ENCODE measurements at places on chromosomes 5 and 9.

DNA sequence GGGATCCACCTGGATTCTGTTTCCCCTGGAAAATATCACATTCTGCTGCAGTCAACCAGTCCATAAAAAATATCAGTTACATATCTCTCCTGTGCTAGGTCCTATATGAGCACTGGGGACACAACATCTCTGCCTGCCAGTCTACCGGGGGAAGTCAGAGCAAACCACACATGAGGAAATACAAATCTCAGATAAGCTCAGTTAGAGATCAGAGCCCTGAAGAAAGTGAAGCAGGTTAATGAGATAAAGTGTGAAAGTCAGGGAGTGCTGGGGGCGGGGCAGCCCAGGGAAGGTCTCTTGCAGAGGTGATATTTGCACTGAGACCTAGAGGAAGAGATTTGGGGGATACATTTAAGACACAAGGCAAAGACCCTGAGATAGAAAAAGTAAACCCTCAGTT is 67.8 kb upstream of the SLC1A1 start:
- no peak for DNase-seq

GRCh38 chr5:126508251-126508961 is 85.2 kb downstream of the GRAMD2B start:
- DNase-seq, result no peak

DNA sequence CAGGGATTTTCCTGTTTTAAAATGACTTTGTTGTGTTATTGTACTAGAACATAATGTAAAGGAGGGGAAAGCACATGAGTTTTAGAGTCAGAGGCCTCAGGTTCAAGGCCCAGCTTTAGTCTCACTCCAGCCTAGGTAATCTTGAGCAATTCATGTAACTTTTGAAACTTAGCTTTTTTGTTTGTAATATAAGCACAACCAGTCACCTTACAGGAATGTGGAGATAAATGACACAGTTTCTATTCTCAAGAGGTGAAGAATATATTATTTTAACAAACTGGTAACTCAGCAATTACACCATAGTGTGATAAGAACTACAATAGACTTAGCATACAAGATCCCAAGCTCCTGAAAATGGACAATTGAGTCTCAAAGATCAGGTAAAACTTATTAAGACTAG is 51.2 kb downstream of the ADAMTS19 start:
- DNase-seq, result no peak

GRCh38 chr5:143153332-143154119 is 250.0 kb downstream of the NR3C1 start:
- no peak for DNase-seq

- DNase-seq, result no peak
Measured at GRCh38 chr9:68780380-68780712, 75.3 kb downstream of the PIP5K1B start.

GRCh38 chr9:20561531-20561930 is 60.8 kb downstream of the MLLT3 start:
- no peak for DNase-seq

- no peak for DNase-seq
Measured at GRCh38 chr5:52665559-52665958, 122.2 kb upstream of the ITGA1 start.

DNA sequence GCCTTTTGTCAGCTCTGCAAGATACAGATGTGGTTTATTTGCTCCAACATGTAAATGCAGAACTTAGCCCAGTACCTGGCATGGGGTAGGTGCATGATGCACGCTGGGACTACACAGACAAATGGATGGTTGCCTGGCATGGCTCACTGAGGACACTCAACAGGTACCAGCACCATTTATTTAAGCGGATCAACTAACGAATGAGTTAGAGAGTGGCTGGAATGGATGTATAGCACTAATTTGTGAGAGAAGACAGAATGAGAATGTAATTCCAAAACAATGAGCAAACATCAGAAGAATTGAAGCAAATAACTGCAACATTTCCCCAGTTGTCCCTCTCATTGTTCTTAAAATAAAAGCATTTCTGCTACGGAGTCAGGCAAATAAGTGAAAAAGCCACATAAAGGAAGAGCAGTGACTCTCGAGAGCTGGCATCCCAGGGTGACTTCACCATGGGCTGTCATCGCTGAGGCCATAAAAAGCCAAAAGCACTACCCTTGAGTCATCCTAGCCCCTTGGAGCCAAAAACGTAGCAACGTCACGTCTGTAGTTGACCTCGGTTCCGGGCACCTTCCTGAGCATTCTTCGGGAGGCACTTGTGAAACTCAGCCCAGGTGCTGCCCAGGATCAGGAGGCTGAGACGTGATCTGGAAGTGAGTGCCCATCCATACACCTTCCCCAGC is 290.3 kb downstream of the NSG2 start:
- DNase-seq, result no peak

DNA sequence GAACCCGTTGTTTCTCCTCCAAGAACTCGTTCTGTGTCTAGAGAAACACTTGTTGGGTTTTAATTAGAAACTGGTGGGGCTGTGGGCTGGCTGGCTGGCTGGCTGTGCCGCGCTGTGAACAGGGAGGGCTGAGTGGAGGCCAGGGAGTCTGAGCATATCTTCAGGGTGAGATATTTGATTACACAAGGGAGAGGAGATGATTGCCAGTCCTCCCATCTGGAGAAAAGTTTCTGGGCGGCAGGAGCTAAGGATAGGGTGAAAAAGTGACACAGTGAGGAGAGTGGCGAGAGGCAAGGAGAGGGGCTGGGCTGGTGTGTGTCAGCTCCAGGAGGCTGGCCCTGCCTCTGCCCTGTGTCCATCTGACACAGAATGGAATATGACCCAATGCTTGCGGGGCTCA is 63.0 kb downstream of the GDNF start:
- no peak for DNase-seq

- DNase-seq, result no peak
Measured at GRCh38 chr5:56012281-56012963, 17.7 kb upstream of the IL6ST start.

GRCh38 chr5:96001262-96001661 is 39.6 kb upstream of the ELL2 start:
- DNase-seq, result no peak

DNA sequence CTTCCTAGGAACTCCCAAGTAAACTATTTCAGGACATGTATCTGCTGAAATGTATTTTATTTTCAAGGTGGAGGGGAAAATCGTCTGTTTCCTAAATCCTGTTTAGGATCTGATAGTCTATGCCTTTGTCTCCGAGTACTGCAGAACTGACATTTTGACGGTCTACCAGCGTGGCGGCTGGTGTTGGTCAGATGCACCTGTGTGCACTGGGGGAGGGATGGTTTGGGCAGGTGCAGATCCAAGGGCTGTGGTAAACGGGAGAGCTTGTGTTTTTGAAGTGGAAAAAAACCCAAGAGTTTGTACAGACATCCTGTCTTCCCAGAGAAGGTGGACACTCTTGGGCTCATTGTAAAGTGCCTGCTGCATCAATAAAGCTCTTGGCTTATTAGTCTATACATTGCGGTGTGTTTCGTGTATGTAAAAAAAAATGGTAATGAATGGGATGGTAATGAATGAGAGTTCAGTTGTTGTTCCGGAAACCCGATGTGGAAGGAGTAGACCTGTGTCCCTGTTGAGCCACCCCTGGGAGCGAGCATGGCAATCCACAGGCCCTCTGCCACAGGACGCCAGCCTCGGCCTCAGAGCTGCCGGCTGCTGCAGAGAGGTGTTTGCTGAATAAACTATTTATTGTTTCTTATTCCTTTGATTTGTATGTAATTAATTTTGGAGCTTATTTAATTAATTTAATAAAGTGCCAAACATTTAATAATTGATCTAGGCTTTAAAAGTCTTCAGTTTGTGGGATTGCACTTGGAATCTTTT is 15.3 kb downstream of the ARPC5L start:
- no peak for DNase-seq

- peak; percentile 67 for DNase-seq
Measured at GRCh38 chr9:112384690-112385089, 4.8 kb downstream of the HSDL2 start.

DNA sequence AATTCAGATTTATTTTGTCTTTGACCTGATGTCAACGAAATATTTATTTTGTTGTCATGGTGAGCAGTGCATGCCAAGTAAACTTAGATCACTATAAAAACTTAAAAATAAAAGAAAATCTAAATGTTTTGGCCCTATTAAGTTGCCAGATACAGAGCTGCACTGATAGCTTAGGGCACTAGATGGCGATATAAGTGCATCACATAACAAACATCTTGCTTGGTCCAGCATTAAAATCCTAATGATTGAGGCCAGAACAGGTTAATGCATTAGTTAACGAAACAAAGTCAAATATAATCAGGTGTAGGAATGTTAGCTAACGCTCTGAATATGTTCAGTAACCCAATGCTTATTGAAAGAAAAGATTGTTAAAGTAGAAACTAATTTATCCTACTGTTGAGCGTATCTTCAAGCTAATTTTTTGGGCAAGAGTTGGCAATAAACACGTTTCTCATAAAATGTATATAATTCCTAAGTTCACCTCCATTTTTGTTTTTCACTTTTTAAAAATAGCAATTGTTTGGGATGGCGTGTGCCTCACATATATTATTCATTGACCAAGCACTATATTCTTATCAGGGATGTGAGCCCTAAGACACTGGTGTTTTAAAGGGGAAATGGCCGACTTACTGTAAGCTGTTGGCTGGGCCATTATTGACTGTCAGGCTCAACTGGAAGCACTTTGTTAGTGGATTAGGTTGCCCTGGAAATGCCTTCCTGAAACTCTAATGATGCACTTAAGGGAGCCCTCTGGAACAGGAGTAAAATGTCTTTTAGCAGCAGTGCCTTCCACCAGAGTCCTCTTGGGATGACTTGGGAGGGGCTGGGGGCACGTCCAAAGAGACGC is 33.3 kb downstream of the KCTD16 start:
- no peak for DNase-seq

- DNase-seq, result no peak
Measured at GRCh38 chr9:130530938-130531337, 48.4 kb upstream of the FUBP3 start.

- no peak for DNase-seq
Measured at GRCh38 chr9:117783828-117784227, 79.6 kb downstream of the TLR4 start.

DNA sequence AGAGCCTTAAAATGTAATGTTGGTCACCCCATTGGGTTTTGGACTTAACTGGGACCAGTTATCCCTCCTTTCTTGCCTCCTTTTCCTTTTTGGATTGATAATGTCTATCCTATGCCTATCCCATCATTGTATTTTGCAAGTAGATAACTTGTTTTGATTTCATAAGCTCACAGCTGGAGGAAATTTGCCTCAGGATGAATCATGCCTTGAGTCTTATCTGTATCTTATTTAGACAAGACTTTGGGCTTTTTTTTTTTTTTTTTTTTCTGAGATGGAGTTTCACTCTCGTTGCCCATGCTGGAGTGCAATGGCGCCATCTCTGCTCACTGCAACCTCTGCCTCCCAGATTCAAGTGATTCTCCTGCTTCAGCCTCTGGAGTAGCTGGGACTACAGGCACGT is 443.3 kb downstream of the DNAH5 start:
- DNase-seq, result no peak

DNA sequence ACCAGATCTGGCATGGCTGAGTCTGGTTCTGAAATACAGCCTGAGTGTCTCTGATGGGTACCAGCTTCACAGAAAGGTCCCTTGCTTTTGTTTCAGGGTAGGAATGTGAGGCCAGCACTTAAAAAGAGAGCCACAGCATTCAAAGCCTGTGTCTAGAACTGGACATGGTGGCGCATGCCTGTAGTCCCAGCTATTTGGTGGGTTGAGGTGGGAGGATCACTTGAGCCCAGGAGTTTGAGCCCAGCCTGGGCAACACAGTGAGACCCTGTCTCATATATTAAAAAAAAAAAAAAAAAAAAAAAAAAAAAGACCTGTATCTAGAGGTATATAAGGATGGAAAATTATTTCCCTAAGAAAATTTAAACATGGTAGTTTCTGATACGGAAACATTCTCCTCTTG is 202.3 kb downstream of the GAPVD1 start:
- no peak for DNase-seq

DNA sequence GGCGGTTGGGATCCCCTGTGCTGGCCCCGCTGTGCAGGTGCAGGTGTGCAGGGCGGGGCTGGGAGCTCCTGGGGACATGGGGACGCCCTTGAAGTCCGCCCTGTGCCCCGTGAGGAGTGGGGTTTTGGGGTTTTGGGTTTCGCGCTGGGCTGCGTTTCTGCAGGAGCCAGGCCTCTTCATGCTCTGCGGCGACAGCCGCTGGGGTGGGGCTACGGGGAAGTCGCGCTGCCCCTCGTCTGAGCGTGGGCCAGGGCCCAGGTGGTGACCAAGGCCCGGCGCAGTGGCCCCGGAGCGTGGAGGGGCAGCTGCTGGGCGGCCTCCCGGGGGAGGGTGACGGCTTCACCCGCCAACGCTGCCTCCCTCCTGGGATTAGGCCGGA is 47.8 kb upstream of the IRX4 start:
- DNase-seq, result no peak

DNA sequence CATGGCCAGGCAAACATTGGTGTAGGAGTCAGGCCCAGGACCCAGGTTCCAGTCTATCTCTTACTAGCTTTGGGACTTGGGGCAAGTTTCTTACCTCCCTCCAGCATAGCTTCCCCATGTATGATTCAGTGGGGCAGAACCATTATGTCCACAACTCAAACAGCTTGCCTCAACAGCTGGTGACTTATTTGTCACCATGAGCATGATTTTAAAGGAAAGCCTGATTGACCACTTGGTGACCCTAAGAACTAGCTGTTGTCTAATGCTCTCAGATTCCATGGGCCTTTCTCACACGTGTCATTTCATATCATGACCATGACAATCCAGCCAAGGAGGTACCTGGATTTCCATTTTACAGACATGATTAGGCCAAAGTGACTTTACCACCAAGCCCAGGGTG is 126.4 kb downstream of the TTLL11 start:
- no peak for DNase-seq

DNA sequence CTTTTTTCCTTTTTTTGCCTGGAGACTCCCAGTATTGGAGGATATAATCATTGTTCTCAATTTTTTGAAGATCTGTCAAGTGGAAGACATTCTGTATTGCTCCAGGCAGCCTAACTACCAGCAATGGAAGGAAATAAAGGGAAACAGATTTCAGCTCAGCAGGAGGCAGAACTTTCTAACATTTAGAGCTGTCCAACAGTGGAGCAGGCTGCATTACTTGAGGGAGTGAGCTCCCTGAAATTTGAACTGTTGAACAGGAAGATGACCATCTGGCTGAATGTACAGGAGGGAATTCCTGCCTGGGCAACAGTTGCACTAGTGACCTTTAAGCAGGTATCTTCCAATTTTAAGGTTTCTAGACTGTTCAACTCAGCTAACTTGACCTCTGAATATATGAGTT is 1.1 kb upstream of the GAPVD1 start:
- DNase-seq, result no peak

DNA sequence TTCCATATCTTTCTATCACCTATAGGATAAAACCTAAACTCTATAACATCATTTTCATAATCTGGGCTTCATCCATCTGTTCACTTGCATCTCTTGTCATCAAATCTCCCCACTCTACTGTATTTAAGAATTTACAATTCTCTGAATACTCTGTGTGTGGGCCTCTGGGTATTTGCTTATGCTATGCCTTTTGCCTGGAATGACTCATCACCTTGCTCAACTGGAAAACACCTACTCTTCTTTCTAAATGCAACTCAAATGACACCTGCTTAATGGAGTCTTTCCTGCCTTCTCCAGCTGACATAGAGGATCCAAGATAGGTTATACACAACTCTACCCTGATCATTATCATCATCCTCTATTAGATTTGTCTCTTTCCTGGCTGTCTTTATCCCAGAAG is 421.7 kb downstream of the SPATA31D1 start:
- DNase-seq, result no peak

- no peak for DNase-seq
Measured at GRCh38 chr5:170393958-170394357, 4.8 kb upstream of the KCNMB1 start.
